ENCODE measurements at places on chromosomes 2 and 18.

- no peak for DNase-seq
Measured at GRCh38 chr18:48589797-48590519, 51.1 kb downstream of the CTIF start.

DNA sequence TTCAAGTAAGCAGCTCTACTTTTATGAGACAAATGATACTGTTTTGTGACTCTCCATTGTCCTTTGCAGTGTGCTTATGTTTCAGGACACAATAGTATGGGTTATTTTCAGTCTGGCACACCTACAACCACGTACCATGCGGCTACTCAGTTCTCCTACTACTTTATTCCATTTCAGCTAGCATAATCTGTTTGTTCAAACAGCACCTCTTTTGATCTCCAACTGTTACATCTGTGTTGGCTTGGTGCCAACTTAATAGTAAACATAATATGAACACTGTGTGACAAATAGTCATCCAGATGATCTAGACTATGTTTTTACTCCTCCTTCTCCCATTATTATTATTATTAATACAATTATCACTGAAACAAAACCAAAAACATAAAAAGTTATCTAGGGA lies 40.5 kb downstream of the MYO3B start:
- no peak for DNase-seq

GRCh38 chr18:55422456-55423180 lies 165.4 kb downstream of the TCF4 start:
- no peak for DNase-seq

GRCh38 chr2:206084870-206085741 lies 868 bp downstream of the INO80D start:
- peak; percentile 63 for DNase-seq

DNA sequence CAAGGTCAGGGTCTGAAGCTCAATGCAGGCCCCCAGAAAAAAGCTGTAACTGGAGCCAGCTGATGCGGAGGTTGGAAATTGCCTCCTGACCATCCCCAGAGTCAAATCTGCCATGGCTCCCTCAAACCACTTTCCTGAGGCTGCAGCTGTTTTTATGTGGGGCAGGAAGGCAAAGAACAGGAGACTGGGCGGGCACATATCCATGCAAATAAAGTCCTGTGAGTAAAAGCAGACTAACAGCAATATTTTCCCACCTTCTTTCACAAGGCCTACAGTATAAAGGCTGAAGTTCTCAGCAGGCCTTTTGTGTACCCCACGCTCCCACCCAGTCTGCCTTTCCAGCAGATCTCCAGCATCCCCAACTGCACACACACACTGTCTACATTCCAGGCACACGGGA lies 47.1 kb downstream of the CYP1B1 start:
- DNase-seq = no peak

DNA sequence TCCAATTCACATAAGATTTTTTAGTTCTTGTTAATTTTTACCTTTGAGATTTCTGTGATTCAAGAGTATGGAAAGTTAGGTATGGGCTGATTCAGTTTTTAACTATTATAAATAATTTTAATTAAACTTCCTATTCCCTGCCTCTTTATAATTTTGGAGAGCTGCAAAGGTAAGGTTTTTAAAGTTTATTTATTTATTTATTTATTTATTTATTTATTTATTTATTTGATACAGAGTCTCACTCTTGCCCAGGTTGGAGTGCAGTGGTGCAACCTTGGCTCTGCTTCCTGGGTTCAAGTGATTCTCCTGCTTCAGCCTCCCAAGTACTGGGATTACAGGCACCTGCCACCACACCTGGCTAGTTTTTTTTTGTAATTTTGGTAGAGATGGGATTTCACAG lies 215.5 kb upstream of the FIGN start:
- DNase-seq = no peak

- DNase-seq = no peak
Measured at GRCh38 chr2:199713746-199714145, 137.2 kb downstream of the FTCDNL1 start.

DNA sequence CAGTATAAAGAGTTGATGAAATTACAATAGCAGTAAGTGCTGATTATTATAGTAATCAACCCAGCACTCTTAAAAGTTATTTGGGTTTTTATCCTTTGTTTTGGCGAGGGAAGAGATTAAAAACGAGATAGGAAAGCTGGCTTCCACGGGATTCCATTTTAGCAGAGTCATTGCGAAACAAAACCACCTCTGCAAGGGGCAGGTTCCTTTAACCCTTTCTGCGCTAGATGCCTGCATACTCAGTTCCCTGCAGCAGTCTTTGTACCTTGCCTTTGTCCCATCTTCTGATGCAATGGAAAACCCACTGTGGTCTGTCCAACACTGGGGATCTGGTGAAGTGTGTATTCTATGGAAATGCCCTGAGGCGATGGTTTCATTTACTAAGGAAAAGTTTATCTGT lies 2.7 kb downstream of the YPEL5 start:
- no peak for DNase-seq

- no peak for DNase-seq
Measured at GRCh38 chr2:193272011-193272410, 1077.3 kb upstream of the TMEFF2 start.

DNA sequence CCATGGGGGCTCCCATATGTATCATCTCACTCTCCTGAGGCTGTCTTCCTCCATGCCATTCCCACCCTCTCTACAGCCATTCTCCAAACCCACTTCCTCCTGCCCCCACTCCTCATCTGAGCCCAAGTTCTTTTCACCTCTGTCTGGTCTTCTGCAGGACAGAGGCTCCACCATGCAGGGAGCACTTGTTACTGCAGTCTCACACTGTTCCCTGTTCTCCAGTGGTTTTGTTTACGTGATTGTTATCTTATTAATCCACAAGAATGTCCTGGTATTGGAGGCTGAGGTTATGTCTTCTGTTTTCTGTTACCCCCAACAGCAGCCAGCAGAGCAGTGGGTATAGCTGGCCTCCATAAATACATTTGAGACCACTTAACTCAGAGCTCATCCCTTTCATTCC lies 51.4 kb downstream of the PAX8 start:
- no peak for DNase-seq

GRCh38 chr2:180990794-180991193 lies 10.4 kb downstream of the UBE2E3 start:
- no peak for DNase-seq

DNA sequence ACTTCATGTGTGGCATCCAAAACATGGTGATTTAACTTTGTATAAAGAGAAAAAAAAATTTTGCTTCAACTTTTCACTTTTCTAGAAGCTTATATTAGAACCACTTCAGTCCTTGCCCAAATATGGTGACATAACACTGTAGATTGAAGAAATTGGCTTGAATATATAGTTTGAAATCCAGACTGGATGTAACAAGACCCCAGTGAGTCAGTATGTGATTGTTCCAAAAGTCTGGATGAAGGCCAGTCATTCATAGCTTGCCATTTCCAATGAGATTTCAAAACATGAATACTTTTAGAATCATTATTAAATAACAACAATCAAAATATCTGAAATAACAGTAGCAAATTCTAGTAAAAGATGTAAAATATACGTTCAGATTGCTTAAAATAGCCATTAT lies 104.8 kb upstream of the FN1 start:
- DNase-seq = no peak

DNA sequence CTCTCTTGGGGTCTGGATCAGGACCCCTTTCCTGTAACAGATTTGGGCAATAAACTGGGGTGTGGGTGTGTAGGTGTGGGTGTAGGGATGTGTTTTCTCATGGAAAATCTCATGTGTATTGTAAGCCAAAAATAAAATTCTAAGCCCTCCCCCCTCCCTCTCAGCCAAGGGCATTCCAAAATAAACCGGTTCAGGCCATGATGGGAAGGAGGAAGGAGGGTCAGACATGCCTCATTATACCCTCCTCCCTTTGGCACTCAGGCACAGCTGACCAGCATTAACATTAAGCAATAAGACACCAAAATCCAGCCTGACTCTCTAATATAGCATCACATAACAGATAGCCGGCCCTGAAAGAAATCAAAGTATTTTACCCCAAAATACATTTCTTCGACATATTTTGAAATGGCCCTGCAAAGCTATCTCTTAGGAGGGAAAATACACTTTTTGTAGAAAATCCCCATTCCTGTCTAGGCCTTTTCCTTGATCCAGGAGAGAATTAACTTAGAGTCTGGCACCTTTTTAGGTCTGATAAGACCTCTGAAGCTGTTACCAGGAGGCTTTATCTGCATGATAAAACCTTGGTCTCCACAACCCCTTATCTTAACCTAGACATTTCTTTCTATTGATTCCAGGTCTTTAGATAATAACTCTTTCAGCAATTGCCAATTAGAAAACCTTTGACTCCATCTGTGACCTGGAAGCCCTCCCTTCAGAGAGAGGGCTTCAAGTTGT lies 128.7 kb upstream of the COL5A2 start:
- DNase-seq = no peak

DNA sequence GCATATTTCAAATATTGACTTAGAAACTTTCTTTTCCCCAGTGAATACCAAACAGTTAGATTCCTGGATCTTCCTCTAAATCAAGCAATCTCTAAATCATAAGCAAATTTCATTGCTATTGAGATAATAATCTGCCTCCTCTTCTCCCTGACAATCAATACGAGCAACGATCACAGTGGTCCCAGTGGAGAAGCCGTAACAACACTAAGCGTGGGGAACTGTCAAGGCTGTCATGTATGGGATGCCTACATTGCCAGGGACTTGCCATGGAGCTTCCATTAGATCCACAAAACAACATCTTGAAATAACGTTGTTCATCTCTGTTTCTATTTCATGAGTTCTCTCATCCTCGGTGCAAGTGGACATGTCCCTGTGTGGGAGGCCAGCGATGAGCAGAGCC lies 61.3 kb downstream of the SNTG2 start:
- DNase-seq = no peak

DNA sequence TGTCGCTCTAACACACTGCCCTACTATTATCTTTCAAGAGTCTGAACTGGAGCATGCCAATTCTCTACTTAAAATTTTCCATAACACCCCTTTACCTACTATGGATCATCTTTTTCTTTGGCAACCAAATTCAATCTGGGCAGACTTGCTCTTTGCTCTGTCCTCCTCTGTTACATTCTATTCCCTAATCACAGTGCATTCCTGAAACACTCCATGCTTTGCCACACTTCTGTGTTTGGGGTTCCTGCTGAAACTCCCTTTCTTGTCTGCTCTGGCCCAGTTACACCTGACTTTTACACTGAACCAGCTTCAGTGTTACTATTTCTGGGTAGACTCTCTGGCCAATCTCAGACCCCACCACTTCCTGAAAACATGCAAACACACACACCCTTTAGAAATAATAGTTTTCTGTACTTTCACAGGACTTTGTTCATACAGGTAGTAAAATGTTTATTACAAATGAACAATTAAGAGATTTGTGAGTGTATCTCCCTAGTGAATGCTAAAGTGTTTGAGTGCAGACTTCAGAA lies 119.9 kb upstream of the DCC start:
- DNase-seq = no peak

GRCh38 chr2:197486175-197486574 lies 13.5 kb downstream of the HSPD1 start:
- DNase-seq = no peak

DNA sequence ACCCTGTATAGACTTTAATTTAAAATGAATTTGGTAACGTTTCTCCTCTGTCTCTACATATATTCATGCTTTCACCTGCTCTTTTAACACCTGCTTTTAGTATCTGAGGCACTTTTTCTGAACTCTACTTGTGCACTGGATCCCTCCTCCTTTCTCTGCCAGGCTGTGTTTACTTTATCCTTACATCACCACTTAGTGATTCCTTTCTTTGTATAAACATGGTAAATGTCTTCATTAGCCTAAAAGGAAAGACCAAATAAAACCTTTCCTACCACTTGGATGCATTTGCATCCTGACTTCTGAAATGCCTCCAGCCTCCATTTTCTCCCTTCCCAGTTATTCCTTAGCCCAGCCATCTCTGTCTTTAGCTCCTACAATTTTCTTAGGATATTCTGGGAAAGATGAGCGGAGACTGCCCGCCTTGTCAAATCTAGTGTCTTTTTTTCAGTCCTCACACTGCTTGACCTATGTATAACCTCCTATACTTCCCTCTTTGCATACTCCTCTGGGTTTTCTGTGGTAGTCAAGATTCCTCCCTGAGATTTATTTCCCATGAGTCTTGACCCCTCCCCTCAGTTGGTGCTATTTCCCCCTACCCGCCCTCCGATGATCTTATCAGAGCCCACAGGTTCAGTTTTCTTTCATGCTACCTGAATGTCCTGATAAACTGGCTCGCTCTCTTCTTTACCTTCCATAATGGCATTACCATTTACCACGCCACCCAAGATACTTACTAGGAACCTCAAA lies 44.8 kb downstream of the REL start:
- no peak for DNase-seq

DNA sequence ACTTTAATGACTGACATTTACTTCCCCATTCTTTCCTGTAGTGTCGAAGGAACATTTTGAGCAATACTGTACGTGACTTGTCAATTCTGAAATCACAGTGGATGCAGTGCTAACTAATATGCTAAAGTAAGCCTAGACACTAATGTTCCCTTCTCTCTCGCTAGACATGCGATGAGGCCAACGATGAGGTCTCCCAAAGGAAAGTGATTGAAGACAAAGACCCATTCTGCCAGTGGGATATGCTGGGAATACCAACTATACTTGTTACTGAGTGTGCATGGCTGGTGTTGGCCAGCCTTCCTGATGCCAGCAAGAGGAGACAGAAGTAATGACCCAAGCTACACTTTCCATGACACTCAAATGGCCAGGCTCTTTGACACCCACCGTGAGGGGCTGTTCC lies 2.5 kb upstream of the SERPINE2 start:
- DNase-seq = no peak

- DNase-seq = no peak
Measured at GRCh38 chr18:51350081-51350480, 152.6 kb upstream of the MEX3C start.

- peak; percentile 27 for DNase-seq
Measured at GRCh38 chr2:232230560-232230959, 148.0 kb upstream of the ALPP start.

DNA sequence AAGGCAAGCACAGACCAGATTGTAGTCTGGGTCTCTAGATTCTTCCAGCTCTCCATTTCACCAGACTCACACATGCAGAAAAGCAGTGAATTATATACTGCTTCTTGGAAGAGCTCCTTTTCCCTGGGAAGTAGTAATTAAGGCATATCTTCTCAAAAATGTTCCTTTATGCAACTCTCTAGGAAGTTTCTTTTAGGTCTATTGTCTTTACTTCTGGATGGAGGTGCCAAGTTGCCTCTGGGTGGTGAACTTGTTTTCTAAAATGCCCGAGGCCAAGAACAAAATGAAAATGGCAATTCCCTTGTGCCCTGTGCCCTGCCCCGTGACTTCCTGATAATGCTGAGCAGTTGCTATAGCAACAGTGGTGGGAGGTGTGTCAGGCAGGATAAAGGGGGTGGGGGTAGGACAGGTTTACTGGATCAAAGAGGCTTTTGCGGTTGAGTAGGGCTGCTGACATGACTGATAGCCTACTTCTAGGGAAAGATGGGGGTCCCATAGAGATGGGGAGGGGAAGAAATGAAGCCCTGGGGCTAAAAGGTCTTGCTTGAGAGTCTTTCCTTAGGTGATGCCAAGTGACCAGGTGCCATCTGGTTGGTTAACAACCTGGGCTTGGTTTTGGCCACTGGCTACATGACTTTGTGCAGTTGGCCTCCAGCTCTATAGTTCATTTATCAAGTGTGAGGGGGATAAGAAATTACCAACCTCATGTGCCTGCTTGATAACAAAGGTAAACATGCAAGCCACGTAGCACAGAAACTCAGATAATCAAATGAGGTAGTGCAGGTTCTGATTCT lies 11.8 kb downstream of the IGFBP2 start:
- no peak for DNase-seq

GRCh38 chr2:24576617-24577016 lies 85.6 kb downstream of the NCOA1 start:
- peak; percentile 17 for DNase-seq

- DNase-seq = no peak
Measured at GRCh38 chr2:203909974-203910373, 26.6 kb upstream of the ICOS start.

- no peak for DNase-seq
Measured at GRCh38 chr2:44324971-44325426, 36.3 kb downstream of the PREPL start.

Measured in GM20000 (cell line).